ENCODE measurements at places on chromosomes 16 and 17. TPM values are rescaled to one million over a fixed set of nuclear protein-coding genes. Genes with fewer than 3 reads are reported as not detected.

The KRT24 gene
- not detected for total RNA-seq

The TNFRSF17 gene
- total RNA-seq, result not detected

The HIGD1B gene
- total RNA-seq, result 11.6 TPM

The ZNF423 gene
- total RNA-seq, result 13.8 TPM

The ITFG1 gene
- 50.2 TPM for total RNA-seq

The TBC1D16 gene
- total RNA-seq, result 29.9 TPM

The NSF gene
- total RNA-seq, result 35.8 TPM

The KRT25 gene
- total RNA-seq, result not detected

The PRSS8 gene
- total RNA-seq, result not detected

The CARD14 gene
- not detected for total RNA-seq

The CACNB1 gene
- 5.8 TPM for total RNA-seq

The G6PC1 gene
- not detected for total RNA-seq

The SMIM5 gene
- 8.6 TPM for total RNA-seq

The CX3CL1 gene
- 23.2 TPM for total RNA-seq

The CALB2 gene
- total RNA-seq, result 30.8 TPM

The TERB1 gene
- total RNA-seq, result not detected

The ORC6 gene
- total RNA-seq, result 2.0 TPM

The KRTAP9-8 gene
- not detected for total RNA-seq

The KLHL10 gene
- 0.32 TPM for total RNA-seq

The CTRB2 gene
- total RNA-seq, result not detected

The NCBP3 gene
- total RNA-seq, result 16.3 TPM

The PRAC1 gene
- total RNA-seq, result not detected

The KRTAP2-3 gene
- total RNA-seq, result not detected

The ITGAL gene
- 3.9 TPM for total RNA-seq

The FAM171A2 gene
- 1.2 TPM for total RNA-seq

The ABCA6 gene
- total RNA-seq, result 30.6 TPM

The CYGB gene
- 45.7 TPM for total RNA-seq

The YBX2 gene
- total RNA-seq, result 1.2 TPM

The TPSD1 gene
- total RNA-seq, result 0.91 TPM

The CACNG5 gene
- total RNA-seq, result not detected

The TBC1D28 gene
- not detected for total RNA-seq

The TVP23A gene
- total RNA-seq, result 1.3 TPM

The BAIAP3 gene
- total RNA-seq, result 0.99 TPM

The HDAC5 gene
- 39.2 TPM for total RNA-seq

The ATP6V0A1 gene
- 55.4 TPM for total RNA-seq

The PLA2G10 gene
- not detected for total RNA-seq

The SMIM36 gene
- not detected for total RNA-seq

The CHTF18 gene
- 8.8 TPM for total RNA-seq

The HAS3 gene
- 0.44 TPM for total RNA-seq

The KRT9 gene
- total RNA-seq, result not detected

The SCGB1C2 gene
- not detected for total RNA-seq

The LRRC36 gene
- total RNA-seq, result not detected

The HP gene
- total RNA-seq, result 192 TPM

The PTGES3L gene
- total RNA-seq, result 37.8 TPM

The GSDMA gene
- 1.3 TPM for total RNA-seq

The KRT27 gene
- not detected for total RNA-seq

The NLRC3 gene
- 1.0 TPM for total RNA-seq

The TANC2 gene
- 14.1 TPM for total RNA-seq

The CYBA gene
- 58.9 TPM for total RNA-seq

The OTOA gene
- not detected for total RNA-seq

The GP1BA gene
- 0.13 TPM for total RNA-seq

The CCL16 gene
- total RNA-seq, result 0.27 TPM

The C17orf67 gene
- total RNA-seq, result 1.4 TPM

The PRR35 gene
- not detected for total RNA-seq
